ENCODE measurements at places on chromosomes 6 and 20. TPM values are rescaled to one million over a fixed set of nuclear protein-coding genes. Genes with fewer than 3 reads are reported as not detected.

The STMN3 gene
- polyA plus RNA-seq = 35.1 TPM

The FAM209A gene
- polyA plus RNA-seq = 0.35 TPM

- no peak for DNase-seq
Observed at GRCh38 chr6:37376078-37376743, 22.4 kb downstream of the RNF8 start.

DNA sequence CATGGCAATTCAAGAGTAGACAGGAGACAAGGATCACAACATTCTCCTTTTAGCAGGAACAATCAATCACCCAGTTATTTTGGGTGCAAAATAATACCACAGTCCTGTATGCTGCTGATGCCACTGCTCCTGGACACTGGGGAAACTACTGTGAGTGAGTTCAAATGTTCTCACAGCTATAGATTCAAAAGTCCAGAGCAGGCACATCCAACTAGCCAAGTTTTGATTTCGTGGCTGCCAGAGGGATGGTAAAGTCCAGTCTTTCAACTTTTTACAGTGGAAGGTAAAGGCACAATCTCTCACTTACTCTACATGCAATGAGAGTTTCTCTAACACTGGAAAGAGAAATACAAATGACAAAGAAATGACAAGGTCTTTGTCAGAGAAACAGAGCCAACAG lies 26.9 kb upstream of the TSHZ2 start:
- DNase-seq = no peak

DNA sequence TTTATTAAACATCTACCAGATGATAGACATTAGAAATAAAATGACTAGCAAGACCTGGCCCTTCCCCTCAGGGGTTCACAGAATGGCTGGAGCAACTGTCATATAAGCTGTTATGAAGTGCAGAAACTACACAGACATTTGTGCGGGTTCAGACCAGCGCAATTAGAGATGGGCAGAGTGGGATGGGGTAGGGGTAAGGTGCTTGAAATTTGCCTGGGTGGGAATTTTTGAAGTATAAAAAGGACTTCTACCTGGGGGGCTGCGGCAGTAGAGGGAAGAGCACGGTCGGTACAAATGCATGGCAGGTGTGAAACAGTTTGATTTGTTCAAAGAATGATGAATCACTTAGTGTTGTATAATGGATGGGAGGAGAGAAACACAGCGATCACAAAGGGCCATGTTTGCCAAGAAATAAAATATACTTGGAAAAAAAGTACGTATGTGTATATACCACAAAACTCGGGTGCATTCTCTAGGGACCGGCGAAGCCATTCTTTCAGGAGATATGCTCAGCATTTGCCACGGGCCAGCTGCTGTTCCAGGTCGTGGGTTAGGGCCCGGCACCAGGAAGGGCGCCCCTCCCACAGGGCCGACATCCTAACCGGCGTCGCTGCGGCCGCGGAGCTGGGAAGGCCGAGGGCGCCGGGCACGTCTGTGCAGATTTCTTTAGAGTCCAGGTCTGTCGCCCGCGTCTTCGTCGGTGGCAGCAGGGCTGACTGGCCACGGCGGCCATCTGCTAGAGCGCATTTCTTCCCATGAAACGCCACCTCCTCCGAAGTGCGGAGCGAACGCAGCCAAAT lies 809 bp upstream of the NOL7 start:
- no peak for DNase-seq

All from left renal pelvis (tissue), 4 donors.